ENCODE measurements at places on chromosomes 7 and 10.

- DNase-seq = no peak
Measured at GRCh38 chr10:101779544-101780186, 3.6 kb downstream of the NPM3 start.

DNA sequence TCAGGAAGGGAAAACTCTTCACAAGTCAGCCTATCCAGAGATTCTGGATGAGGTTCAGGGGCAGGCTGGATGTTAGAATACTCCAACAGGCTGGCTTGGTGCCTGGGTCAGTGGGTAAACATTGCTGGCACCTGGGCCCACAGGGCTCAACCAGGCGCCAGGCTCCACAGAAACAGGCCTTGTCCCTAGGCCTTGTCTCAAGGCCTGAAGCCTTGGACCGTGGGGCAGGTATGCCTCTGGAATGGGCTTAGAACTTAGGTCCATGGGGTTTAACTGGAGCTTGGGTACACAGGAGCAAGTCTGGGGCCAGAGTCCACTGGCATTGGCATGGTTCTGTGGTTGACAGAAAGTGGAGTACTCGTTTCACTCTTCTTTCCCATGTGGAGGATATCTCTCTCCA is 263.0 kb upstream of the ETV1 start:
- no peak for DNase-seq

DNA sequence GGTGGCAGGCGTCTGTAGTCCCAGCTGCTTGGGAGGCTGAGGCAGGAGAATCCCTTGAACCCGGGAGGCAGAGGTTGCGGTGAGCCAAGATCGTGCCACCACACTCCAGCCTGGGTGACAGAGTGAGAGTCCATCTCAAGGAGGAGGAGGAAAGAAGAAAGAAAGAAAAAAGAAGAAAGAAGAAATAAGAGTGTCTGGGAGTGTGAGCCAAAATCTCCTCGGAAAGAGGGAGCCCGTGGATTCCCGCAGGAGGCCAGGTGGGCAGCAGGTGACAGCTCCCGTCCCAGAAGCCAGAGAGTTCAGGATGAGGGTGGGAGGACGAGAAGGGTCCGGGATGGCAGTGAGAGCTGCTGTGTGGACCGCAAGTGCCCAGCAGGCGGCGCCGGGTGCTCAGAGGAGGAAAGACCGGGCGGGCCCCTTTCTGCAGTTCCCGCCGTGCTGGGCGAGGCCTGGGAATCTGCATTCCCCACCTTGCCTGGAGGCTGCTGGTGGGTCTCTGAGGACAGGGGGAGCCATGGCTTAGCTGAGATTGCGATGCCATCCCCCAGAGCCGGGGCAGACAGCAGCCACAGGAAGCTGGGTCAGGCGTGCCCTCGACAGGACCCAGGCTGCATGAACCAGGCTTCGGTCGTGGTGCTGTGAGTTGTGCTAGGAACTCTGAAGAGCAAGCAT is 17.1 kb upstream of the AMZ1 start:
- peak; percentile 60 for DNase-seq

DNA sequence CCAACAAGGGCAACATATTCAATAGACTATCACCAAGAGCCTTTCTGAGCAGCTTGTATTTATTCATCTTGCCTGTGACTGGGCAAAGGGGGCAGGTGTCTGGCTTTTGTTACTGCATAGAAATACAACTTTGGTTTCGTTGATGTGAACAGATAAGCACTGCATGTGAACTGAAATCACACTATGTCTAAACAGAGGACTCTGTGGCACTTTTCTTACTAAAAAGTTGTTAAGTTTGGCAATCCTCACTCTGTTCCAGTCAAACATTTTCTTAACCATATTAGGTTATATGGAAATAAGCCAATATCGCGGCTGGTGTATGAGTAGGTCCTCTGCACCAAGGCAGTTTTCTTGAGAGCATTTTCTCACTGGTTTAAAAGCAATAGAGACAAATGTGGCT is 48.5 kb downstream of the CALD1 start:
- no peak for DNase-seq

- no peak for DNase-seq
Measured at GRCh38 chr7:92696584-92696983, 106.4 kb upstream of the FAM133B start.

DNA sequence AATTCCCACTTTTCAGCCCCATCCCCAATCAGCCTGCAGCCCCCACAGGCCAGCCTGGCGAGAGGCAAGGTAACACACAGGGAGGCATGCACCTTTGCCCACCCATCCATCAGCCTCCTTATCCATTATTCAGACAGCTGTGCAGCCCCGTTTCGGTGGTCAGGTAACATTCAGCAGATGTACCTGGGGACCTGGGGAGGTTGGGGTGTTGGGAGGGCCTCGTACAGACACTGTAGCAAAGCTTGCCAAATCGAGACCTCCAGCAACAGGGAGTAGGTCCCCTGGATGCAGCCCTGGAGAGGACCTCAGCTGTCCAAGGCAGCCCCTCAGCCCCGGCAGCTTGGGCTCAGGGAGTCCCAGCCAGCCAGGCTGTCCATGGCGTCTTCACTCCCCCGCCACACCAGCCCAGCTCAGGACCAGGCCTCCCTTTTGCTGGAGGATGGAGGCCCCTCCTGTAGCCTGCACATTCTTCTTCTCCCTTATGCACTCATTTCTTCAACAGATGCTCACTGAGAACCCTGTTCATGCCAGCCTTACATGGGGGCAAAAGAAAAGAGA is 8.5 kb upstream of the DRGX start:
- DNase-seq = no peak

GRCh38 chr7:110875346-110875745 is 215.6 kb upstream of the LRRN3 start:
- no peak for DNase-seq

GRCh38 chr7:135759532-135759931 is 10.9 kb upstream of the FAM180A start:
- no peak for DNase-seq

DNA sequence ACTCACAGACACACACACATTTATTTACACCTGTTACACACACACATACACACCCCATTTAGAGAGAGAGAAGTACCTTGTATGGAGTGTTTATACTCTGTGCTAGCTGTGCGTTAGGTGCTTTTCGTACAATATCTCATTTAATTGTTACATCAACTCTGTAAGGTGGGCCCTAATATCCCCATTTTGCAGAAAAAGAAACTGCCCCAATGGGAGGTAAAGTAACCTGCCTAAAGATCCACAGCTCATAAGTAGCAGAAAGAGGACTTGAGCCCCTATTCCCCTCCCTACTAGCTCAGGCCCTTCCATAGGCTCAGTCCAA is 23.8 kb upstream of the RBM20 start:
- DNase-seq = no peak

DNA sequence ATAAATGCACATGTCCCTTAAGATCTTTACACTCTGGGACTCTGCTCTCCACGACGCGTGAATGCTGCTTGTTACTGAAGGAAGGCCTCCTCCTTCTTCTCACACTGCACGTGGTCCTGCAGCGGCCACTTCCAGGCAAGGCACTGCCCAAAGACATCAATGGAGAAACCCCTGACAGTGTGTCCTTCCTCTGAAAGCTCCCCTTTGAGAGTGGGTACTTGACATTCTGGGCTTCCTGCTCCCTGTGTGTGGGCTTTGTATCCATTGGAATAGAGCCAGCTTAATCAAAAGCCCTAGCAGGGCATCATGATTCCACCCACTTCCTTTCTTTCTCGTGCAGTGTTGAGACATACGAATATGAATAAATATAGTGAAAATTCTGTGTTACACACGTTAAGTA is 69.7 kb upstream of the STK17A start:
- no peak for DNase-seq

GRCh38 chr10:72525277-72525676 is 100.6 kb downstream of the MICU1 start:
- no peak for DNase-seq

GRCh38 chr7:138324941-138325340 is 135.1 kb upstream of the TRIM24 start:
- DNase-seq = peak; percentile 2

DNA sequence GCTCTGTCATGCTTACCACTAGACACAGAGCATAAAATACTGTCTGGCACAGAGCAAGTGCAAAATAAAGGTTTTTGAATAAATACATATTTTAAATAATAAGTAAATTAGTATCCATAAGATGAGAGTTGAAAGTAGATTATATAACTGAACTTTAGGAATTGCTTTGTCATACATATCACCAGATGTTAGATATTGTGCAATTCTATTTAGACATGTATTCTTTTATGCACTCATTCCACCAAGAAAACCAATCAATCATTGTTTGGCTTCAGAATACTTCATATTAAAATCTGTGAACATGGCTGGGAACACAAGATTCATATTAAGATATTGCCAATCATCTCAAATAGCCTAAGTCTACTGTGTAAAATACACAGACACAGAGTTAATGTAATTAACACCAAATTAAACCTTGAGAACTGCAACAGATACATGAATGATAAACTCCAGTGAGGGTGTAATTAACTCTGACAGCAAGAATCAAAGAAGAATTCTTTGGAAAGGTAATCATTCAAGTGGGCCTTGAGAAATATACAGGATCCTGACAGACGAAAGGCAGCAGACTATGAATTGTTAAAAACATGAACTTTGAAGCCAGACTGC is 201.0 kb upstream of the PTN start:
- DNase-seq = no peak

- DNase-seq = no peak
Measured at GRCh38 chr7:21463524-21463923, 35.6 kb downstream of the SP4 start.

DNA sequence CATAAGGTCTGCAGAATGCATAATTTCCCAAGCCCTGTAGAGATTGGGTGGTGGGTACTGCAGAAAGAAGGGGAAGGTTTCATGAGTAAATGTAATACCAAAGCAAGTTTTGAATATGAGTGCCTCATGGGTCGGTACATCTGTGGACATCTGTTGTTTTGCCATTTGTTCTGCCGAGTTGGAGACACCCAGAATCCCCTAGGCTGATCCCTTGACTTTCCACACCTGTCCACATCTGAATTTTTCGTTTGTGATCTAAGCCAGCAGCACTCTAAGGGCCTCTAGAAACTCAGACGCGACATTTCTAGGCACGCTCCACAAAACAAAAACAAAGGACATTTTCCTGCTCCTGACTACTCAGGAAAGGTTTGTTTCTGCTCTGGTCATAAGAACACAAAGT is 11.7 kb upstream of the SLF2 start:
- DNase-seq = no peak

- no peak for DNase-seq
Measured at GRCh38 chr10:69089638-69090599, 2.0 kb downstream of the SRGN start.

DNA sequence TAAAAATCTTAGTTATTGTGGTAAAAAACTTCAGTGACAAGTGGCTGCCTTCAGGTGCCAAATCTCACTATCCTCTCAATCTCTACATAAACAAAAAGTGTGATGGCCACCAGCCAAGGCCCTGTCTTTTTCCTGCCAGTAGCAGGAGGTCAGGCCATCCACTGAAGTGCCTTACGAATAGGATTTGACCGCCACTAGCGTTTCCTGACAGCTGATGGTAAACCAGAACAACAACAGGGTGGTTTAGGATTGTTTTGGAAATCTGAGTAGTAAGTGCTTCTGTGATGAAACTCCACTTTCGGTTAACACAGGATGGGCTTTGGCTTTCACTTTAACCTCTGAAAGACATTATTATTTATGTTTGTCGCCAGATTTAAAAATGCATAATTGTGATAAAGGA is 55.7 kb upstream of the OGDHL start:
- no peak for DNase-seq

DNA sequence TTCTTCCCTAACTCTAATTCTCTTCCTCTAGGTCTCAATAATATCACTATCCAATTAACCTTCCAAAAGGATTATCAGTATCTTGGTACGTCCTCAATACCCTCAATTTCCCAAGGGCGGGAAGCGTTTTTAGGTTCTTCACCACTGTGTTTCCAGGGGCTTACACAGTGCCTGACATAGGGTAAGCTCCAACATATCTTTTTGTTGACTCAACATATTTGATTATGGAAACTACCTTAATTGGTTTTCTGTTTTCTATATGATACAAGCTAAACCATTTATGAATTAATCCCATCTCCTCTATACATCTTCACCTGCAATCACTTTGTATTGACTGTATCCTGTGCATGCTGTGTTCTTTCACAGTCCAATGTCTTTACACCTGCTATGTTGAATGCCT is 987.3 kb downstream of the GRID1 start:
- DNase-seq = no peak

GRCh38 chr10:27622596-27622995 is 118.5 kb downstream of the RAB18 start:
- DNase-seq = no peak

- no peak for DNase-seq
Measured at GRCh38 chr10:102267748-102268147, 22.4 kb downstream of the GBF1 start.

DNA sequence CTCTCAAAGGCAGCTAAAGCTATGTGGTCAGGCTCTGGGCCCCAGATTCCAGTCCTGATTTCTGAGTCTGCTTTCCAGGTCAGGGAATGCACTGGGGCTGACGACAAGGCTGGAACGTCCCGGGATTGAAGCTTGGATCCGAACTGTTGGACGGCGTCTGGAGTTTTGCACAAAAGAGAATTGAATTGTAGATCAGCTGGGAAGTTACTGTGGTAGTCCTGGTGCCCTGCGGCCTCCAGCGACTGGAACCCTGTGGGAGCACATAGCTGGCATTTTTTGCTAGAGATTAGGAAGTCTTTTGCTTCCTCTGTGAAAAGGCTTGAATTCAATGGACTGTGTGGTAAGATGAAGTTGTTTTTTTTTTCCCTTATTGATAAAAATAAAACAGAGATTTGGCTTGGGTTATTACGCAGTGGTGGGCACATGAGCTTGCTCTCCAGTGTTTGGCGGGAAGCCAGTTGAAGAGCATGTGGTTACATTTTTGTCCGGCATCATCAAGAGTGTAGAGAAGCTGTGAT is at the start of gene HK1:
TSS of gene HK1 (plus strand) at position 51 of the 518 bp plus-strand sequence.
- no peak for DNase-seq

- no peak for DNase-seq
Measured at GRCh38 chr7:18659746-18660145, 164.2 kb downstream of the HDAC9 start.

DNA sequence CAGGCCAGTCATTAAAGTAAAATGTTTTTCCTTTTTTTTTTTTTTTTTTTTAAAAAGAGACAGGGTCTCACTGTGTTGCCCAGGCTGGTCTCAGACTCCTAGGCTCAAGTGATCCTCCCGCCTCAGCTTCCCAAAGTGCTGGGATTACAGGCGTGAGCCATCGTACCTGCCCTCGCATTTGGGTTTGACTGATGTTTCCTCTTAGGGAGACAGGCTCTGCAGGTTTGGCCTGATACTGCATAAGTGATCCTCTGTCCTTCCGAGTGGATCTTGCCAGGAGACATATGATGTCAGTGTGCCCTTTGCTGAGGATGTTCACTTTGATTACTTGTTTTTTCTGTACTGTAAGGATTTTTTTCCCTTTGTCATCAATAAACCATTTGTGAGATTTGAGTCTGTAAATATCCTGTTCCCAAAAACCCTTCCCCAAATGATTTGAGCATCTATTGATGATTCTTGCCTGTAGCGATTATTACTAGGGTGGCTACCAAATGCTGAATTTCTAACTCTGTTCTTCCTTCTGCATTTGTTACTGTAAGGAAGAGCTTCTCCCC is 19.7 kb downstream of the LIMK1 start:
- no peak for DNase-seq

All from NCI-H510A treated with DMSO at 0.1 percent for 48 hours (cell line).